MCF 10A (cell line): ENCODE measurements at places on chromosomes 2 and 18. TPM values are rescaled to one million over a fixed set of nuclear protein-coding genes. Genes with fewer than 3 reads are reported as not detected.
A peak's percentile ranks its signal among the peaks of the same experiment; 100 is the strongest.

GLI2 gene
- 0.61 and 0.74 TPM in 2 replicates for total RNA-seq

CREG2 gene
- total RNA-seq = not detected in 2 replicates

HNRNPLL gene
- 43.4 and 57.7 TPM in 2 replicates for total RNA-seq

TSGA10 gene
- total RNA-seq = 7.9 and 11.6 TPM in 2 replicates

DNA sequence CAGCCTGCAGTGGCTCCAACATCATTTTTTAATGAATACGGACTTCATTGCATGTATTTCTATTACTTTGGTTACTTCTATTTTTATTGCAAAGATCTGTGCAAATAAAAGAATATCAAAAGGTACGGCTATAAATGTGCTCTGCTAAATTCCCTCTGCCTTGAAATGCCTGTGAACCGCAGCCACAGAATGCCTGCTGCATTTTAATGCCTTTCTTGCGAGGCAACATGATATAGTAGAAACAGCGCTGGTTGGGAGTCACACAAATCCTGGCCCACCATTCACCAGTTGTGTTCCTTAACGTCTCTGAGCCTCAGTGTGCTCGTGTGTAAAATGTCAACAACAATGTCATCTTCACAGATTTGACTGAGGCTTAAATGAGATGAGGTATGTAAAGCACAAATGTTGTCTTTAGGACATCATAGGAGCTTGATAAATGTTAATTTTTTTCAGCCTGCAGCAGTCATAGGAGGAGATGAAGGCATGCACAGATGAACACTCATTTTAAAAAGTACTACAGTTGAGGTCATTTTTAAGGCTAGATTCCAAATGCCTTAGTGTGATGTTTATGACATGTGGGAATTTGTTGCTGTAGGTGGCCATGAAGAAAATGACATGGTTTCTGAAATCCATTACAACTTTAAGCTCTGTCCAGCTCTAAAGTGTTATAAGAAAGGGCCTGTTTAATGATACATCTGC, 187.6 kb upstream of the NRP2 start:
- no peak for DNase-seq

- DNase-seq = peak; percentile 56
These were observed 205.1 kb downstream of the ARL4C start for GRCh38 chr2:234291765-234292204.

GRCh38 chr2:78281164-78281563, 744.3 kb upstream of the REG3G start:
- no peak for DNase-seq

GRCh38 chr2:8631465-8632005, 50.3 kb upstream of the ID2 start:
- DNase-seq = no peak

- peak; percentile 55 for DNase-seq
These were observed 297.5 kb downstream of the PIEZO2 start for GRCh38 chr18:10851824-10852319.

DNA sequence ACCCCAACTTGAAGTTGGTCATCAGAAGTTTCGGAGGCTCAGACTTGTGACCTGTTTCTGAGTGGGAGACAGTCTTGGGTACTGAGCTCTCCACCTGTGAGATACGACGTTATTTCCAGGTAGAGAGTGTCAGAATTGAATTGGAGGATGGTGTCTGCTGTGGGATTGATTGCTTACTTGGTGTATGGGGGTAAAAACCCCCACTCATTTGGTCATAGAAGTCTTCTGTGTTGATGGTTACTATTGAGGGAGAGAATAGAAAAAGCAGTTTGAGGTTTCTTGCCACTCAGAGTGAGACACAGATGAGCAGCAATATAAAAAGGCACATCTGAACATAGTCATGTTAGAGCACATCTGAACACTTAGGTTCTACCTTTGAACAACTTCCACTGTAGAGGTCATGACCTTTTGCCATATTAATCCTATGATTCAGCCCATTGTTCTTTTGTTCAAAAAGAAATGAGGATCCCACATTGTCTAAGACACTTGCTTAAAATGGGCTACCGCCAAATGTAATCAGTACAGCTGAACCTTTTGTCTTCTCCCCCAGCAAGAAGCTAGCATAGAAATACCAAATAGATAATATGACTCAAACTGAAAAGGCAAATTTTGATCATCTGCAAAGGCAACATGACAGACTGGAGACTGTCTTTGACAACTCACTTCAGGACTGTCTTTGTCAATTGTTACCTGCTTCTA, 73.3 kb downstream of the NAB1 start:
- DNase-seq = no peak

DNA sequence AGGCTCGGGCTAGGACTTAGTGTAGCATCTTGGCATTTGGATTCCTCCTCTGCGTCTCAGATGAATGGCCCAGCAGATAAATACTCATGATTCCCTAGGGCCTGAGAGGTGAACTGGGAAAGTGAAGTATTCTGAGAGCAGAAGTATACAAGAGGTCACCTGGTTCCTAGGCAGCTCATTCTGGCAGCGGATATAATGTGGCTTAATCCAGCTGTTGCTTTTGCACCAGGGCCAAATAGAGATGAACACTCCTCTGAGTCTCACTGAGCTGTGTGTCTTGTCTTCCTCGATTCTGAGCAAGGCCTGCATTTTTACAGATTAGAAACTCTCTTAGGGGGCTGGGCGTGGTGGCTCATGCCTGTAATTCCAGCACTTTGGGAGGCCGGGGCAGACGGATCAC, 196.1 kb downstream of the SLC4A3 start:
- DNase-seq = no peak

- DNase-seq = no peak
These were observed 1.0 kb downstream of the VSNL1 start for GRCh38 chr2:17541531-17541950.

GRCh38 chr2:15933184-15933845, 7.0 kb upstream of the MYCN start:
- no peak for DNase-seq

DNA sequence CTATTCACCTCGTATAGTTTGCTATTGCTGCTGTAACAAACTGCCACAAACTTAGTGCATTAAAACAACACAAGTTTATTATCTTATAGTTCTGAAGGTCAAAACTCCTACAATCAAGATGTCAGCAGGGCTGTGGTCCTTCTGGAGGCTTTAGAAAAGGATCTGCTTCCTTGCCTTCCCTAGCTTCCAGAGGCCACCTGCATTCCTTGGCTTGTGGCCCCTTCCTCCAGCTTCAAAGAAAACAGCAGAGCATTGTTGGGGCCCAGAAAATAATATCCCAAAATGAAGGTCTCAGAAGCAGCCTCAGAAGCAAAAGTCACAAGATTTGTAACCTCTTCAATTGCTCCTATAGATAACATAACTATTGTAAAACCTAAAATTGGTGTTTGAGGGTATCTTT, 100.6 kb downstream of the HNRNPLL start:
- DNase-seq = no peak

GRCh38 chr2:179180242-179180641, 84.4 kb downstream of the SESTD1 start:
- no peak for DNase-seq

DNA sequence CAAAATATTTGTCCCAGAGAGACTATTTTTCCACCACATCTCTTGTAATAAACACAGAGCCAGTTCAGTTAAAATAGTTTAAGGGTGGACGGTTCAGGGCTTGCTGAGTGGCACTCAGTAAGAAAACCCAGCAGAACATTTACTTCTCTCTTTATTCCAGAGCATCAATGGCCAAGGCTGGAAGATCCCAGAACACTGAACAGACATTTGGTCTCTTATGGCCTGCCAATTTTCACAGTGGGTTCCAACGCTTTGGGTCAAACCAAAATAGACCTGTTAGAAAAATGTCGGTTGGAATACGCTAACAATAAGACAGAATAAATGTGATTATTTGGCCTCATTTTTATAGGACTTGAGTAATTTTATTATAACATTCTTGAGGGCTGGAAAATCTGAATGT, 580.3 kb upstream of the TMEFF2 start:
- no peak for DNase-seq

- no peak for DNase-seq
These were observed 124.5 kb downstream of the PMAIP1 start for GRCh38 chr18:60024345-60024744.

DNA sequence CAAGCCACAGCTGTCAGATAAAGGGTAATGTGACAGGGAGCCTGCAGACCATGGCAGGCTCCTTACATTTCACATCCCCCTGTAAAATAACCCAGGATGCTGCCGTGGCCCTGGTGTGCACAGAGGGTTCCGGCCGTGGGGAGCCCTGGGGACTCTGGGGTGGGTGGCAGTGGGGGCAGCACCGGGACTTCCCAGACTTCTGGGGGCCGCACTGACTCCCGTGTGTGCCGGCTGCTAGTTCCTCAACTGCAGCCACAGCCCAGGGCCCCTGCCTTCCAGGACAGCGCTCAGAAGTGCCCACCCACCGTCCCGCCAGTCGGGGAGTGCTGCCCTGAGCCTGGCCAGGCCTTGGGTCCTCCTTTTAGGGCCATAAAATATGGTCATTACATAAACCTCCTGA, 56.5 kb downstream of the CIB4 start:
- DNase-seq = no peak

DNA sequence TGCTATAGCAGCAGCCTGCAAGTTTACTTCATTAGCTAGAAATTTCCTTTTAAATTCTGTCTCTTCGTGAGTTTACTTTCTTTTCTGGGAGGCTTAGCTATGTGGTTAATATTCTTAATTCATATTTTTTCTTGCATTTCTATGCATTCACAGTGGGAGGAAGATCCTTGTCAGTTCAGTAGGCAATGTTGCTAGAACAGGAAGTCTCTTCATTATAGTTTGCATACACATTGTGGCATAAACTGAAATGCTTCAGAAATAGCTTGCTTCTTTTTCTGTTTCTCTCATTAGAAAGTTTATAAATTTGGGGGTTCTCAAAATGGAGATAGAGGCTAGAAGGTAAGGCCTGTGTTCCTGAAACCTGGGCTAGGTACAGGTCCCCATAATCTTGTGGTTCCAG, 8.1 kb upstream of the ARHGAP15 start:
- DNase-seq = no peak

- no peak for DNase-seq
These were observed 94.2 kb downstream of the SLC8A1 start for GRCh38 chr2:40357667-40358066.

DNA sequence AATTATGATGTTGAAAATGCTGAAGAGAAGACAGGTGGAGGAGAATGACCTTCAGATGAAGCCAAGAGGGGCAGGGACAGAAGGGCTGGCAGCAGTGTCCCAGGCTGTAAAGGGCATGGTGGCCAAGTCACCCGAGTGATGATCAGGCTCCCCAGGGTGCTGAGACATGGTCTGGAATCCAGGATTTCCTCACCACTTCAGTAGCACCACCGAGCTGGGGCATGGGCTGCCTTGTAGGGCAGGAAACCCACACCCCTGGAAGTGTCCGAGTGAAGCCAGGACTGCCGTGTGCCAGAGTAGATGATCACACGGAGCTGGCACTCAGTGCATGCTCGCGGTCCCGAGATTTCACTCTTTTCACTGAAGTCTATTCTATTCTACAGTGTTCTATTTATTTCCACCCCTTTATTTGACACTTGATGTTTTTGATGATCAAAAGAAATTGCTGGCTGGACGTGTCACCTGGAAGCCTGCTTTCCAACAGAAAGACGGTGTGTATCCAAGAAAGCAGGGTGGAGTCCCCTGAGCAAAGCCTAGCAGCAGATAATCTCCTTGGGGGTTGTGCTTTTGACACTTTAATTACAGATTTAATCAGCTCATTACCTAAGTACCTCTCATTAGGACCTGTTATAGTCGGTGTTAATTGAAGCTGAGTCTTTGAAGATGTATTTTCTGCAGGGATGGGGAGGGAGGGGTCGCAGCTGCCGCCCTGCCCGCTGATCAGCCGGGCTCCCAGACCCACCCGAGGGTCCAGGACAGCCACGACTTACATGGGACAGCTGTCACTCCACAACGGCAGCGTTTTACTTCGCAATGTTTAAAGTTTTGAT, 92.3 kb downstream of the SEPTIN10 start:
- no peak for DNase-seq

- no peak for DNase-seq
These were observed 106.1 kb downstream of the COLEC12 start for GRCh38 chr18:394262-394986.
